Psoas muscle (tissue), 8 donors: ENCODE measurements at places on chromosomes 16 and 17. TPM values are rescaled to one million over a fixed set of nuclear protein-coding genes. Genes with fewer than 3 reads are reported as not detected.

DNA sequence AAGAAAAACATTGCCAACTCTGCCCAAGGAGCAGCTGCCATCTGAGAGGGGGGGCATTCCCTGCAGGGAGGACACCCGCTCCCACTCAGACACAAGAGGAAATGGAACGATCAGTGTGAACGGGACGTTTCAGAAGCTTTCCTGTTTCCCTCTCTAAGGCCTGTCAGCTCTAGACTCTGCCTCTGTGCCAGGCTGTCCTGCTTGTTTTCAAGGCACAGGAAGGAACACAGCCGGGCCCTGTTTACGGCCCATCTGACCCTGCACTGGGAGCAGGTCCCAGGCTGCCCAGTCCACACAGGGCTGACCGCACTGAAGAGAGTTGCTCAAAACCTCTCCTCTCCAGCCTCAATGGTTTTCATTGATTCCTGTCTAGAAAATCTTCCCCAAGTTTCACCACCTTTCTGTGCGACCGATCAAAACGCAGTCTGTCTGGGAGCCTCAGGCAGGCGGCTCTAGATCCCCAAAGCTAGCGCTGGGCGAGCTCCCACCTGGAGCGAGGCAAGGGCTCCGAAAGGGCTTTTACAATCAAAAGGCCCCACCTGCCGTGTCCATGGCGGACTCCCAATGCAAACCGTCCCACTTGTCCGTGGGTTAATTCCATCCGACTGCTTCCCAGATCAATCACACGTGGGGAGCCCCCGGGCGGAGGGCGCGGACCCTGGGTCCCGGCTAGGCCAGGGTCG, 1.5 kb downstream of the PIEZO1 start:
- peak; percentile 49 for DNase-seq

Gene KRT20
- not detected for total RNA-seq

- DNase-seq: no peak
These were observed 2.8 kb downstream of the ZNF319 start for GRCh38 chr16:57997528-57998265.

DNA sequence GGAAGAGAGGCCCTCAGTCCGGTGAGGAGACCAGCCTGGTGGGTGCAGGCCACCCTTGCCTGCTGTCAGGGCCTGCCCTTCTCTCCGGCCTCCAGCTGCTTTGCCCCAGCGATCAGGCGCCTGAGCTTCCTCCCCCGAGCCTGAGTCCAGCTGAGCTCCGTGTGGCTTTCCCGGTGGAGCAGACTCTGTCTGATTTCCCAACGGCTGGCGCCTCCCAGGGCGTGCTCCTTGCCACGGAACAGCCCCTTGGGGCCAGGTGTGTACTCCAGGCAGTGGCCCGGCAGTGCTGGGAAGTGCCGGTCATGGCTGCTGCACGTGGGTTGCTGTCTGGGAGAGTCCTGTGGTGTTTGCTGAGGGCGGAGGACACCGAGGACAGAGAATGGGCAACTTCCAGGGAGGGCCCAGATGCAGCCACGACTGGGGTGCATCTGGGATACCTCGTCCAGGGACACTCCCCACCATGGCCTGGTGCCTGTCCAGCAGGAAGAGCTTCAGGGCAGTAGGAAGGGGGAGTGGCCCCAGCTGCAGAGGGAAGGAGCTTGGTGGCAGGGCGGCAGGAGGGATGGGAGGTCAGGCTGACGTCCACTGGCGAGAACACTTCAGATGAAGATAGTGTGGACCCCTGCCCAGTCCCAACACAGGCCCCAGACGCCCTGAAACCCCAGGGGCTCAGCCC, 22.5 kb downstream of the METRNL start:
- DNase-seq: peak; percentile 76

Gene MPG
- 43.1 TPM for total RNA-seq

DNA sequence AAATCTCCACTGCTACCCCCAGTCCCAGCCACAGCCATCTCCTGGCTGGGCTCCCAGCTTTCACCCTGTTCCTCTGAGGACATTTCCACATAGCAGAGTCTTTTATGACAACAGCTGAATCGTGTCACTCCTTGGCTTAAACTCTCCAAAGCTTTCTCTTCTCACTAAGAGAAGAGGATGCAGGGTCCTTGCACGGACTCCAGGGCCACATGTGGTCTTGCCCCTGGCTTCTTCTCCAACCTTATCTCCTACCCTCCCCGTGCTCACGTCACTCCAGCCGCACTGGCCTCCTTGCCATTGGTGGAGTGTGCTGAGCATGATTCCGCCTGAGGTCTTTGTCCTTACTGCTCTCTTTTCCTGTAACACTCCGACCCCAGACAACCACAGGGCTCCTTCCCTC, 39.9 kb upstream of the CCDC182 start:
- no peak for DNase-seq
